Neural progenitor cell (in vitro differentiated cells): ENCODE measurements at places on chromosomes 6 and 20.

DNA sequence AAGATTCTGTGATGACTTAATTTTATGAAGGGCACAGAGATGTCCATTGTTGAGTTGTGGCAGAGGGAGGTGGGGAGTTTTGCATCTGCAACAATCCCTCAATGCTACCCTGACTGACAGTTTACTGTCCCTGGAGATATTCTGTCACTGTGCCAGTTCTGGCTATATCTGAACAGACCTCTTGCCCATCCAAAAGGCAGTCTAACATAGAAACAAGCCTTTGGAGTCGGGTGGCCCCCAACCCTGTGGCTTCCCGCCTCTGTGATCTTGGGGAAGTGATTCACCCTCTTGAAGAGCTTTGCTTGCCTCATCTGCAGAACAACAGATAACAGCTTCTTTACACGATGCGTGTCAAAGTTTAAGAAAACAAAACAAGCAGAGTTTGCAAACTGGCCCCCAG is 3.8 kb upstream of the E2F1 start:
- no peak for DNase-seq

GRCh38 chr6:13923527-13924145 is 1.1 kb upstream of the RNF182 start:
- no peak for DNase-seq

DNA sequence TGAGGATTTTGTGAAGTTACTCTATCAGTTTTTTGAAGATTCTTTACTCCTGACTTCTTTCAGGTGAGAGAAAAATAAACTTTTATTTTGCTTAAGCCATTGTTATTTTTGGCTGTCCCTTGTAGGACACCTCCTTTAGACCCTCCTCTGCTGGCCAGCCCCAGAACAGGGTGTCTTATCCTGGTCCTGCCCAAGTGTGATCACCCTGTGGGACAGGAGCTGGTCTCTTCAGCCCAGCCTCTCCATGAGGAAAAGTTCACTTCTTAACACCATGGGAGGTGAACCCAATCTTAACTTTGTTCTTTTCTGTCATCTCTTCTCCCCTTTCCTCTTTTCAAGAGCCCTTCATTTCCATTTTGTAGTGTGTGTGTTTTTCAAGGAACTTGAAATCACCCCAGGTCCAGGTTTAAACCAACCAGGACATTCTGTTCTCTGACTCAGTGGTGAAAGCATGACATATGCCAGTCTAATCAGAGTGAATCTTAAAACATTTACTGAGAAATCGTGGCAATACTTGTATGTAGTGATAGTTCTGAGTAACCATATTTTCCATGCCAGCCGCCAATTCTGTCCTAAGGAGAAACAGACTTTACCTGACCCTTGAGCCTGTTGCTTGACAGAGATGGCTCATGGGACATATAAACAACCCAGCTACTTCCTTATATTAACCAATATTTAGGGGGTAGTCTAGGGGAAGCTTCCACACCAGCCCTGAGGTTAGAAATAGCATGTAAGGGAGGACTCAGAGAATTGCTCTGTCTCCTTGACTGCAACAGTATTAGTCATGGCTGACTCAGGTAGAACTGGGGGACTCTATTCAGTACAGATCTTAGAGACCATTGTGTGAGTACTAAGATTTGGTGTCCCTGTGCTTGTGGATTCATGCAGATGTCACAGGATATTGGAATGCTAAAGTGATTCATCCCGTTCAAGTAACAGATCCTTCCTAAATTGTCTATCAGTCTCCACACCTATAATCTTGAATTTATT is 48.8 kb downstream of the FLRT3 start:
- DNase-seq: no peak

DNA sequence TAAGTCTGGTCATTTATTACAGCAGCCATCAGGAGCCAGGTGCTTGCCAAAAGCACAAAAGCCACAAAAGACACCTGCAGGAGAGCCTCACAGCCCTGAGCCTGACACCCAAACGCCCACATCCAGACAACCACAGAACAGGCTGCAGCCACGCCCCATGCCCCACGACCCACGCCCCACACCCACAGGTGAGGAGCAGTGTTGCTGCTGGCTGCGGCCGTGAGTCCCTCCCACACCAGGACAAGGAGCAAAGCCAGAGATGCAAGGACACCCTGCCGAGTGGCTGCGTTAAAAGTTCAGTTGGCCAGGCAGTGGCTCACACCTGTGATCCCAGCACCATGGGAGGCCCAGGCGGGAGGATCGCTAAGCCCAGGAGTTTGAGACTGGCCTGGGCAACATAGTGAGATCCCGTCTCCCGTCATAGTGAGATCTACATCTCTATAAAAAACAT is 43.0 kb downstream of the SLC2A4RG start:
- no peak for DNase-seq

GRCh38 chr6:52019092-52019491 is 68.3 kb downstream of the PKHD1 start:
- DNase-seq: no peak

DNA sequence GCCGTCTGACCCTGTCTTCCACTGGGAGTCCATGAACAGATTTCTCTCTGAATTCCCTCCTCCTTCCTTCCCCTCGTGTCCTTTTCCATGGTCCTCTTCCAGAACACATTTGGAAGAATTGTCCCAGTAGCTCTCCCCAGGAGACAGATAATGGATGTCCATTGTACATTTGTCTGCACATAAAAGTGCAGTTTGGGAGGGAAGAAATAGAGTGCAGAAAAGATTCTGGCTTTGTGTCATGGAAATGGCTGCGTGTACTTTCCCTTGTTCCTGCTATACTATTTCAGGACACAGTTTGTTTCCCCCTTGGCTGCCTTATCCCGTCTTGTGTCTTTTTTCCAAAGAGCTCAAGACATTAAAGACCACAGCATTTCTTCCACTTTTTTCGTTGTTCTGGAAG is 127.6 kb downstream of the SYNDIG1 start:
- DNase-seq: no peak

GRCh38 chr6:76631622-76632021 is 559.2 kb upstream of the IMPG1 start:
- DNase-seq: no peak

GRCh38 chr6:10995114-10995707 is 48.9 kb downstream of the ELOVL2 start:
- no peak for DNase-seq

DNA sequence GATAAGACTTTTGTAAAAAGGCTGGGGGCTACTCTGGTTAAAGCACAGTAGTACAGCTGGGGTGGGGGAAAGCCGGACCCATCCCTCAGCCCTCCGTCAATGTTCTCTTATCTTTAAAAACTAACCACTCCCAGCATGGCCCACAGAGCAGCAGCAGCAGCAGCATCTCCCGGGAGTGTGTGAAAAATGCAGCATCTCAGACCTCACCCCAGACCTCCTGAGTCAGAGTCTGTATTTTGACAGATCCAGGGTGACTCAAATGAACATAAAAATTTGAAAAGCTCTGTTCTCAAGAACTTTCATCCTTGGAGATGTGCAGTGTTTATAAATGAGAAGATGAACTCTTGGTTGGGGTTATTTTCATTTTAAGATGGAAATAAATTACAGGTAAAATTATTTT is 277.7 kb upstream of the ECI2 start:
- DNase-seq: no peak

DNA sequence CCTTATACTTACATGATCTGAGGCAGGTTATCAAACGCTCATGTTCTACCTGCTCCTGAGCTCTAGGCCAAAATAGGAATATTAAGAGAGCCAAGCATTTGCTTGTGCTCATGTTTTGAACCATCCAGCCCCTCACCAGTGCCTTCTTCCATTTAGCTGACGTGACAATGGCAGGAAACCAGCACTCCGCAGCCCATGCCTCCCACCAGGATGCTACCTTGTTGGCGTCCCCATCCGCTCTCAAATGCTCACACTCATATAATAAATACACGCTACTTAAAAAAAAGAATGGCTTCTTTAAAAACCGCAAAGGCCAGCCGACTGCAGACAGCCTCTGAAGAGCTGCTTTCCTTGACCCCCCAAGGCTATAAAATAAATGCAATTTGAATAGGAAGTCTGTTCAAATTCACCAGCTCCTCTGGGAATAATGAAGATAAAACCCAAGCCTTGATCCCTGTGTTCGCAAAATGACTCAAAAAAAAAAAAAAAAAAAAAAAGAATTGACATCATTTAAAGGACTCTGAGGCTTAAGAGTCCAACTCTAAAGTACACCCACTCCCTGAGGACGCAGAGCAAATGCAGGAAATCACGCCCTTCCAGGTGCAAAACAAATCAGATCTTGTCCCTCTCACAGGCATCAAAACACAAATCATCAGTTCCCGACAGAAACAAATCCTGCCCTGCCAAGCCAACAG is 29.0 kb downstream of the RNASET2 start:
- DNase-seq: no peak

- DNase-seq: peak; percentile 4
These were observed 190.6 kb upstream of the SASH1 start for GRCh38 chr6:148151896-148152643.

GRCh38 chr20:24816431-24816830 is 132.6 kb upstream of the CST7 start:
- DNase-seq: no peak

DNA sequence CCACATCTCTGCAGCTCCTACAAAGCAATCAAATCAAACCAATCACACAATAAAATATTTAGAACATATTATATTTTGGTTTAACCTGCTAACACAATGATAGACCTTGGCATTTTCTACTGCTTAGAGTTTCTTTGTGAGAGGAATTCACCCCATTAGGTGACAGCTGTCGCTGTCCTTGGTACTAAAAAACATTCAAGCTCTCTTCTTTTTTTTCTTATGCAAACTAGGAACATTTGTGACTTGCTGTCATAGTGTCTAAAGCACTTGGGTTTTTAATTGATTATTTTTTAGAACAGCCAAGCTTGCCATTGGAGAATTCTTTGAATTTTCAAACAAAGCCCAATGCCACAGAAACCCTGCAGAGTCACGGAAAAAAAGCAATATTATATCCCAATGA is 46.4 kb downstream of the CNR1 start:
- peak; percentile 80 for DNase-seq

DNA sequence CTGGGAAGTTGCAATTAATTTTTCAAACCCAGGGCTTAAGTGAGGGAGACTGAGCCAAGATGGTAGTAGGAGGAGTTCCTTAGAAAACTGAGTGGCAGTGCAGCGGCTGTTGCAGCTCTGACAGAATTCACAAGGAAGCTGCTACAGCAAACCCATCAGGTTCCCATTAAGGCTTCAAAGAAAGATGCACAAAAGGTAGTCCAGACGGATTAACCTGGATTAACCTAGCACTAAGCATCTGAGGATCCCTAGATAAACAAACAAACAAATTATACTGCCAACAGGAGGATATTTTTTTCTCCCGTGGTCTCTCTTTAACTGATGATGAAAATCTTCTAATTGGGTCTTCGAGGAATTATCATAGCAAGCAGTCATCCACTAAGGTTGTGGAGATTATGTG is 5.2 kb downstream of the TENT5A start:
- DNase-seq: peak; percentile 81

GRCh38 chr6:21265730-21266044 is 327.9 kb upstream of the SOX4 start:
- DNase-seq: no peak

- DNase-seq: no peak
These were observed 81.5 kb upstream of the BCLAF1 start for GRCh38 chr6:136370988-136371728.

GRCh38 chr6:77587963-77588362 is 64.9 kb upstream of the MEI4 start:
- no peak for DNase-seq

GRCh38 chr6:116557893-116558292 is 4.3 kb downstream of the CALHM4 start:
- DNase-seq: no peak

DNA sequence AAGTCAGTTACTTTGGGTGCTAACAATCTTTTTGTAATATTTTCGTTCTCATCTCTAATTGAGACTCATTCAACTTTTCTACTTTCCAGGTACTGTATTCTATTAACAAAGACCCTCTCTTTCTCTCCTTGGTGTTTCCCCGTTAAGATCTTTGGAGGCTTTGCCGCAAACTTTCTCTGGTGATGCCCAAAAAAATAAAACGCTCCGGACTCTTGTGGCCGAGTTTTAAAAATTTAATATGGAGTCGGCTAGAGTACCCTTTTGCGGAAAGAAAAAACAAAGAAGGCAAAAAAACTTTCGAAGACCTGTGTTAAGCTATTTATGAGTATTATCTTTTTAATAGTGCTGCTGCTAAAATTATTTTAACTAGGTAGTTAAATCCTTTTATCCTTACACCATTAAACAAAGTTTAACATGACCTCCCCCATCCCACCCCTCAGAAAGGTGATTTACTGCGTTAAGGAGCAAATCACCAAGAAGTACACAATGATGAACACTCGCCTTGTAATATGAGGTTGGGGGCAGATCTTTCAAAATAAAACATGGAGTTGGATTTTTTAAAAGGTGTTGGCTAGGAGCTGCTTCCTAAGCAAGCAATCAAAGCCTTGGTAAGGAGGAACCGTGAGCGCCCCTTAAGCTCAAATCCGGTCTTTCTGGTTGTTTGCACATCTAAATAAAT is 10.0 kb downstream of the SIM1 start:
- no peak for DNase-seq

- DNase-seq: no peak
These were observed 11.9 kb downstream of the DIDO1 start for GRCh38 chr20:62914436-62914835.

GRCh38 chr6:31070711-31071197 is 41.6 kb downstream of the C6orf15 start:
- peak; percentile 89 for DNase-seq

DNA sequence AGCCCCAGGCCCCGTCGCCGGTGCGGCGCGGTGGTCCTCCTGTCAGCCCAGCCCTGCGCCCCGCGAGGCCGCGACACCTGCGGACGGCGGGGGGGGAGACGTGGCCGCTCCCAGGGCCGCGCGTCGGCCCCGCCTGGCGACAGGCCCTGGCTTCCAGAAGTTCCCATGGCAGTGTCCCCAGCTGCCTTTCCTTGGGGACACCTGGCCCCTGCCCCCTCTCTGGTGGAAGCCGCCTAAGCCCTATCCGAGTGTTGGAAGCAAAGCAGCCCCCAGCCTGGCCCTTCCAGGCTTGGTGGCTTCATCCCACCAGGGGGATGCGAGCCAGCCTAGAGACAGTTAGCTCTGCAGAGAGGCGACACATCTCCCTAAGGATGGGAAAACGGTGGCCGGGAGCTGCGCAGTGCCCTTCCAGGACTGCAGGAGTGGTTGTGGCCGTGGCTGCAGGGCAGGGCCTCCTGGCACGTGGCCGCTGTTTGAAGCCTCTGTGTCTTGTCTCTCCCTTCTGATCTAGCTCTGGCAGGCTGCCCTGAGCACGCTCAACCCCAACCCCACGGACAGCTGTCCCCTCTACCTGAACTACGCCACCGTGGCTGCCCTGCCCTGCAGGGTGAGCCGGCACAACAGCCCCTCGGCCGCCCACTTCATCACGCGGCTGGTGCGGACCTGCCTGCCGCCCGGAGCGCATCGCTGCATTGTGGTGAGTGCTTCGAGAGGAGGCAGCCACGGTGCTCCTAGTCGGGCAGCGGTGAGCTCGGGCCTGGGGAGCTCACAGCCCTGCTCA is 816 bp downstream of the NPEPL1 start:
- DNase-seq: peak; percentile 66

DNA sequence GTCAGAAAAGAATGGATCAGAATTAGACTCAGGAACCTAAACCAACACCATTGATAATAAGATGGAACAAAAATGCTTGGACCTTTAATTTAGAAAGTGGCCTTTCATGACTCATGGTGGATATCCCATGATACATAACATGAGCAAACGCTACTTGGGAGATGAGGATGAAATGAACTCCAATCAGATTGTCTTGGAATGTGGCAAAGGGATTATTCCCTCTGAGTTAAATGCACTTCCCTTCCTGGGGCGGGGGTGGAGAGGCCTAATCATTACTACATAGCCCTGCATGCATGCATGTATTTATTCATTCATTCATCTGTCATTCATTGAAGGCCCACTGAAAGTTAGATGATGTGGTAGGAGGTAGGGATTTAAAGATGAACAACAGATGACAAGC is 174.0 kb downstream of the AIG1 start:
- no peak for DNase-seq
